ENCODE measurements at places on chromosomes 11 and 22.

DNA sequence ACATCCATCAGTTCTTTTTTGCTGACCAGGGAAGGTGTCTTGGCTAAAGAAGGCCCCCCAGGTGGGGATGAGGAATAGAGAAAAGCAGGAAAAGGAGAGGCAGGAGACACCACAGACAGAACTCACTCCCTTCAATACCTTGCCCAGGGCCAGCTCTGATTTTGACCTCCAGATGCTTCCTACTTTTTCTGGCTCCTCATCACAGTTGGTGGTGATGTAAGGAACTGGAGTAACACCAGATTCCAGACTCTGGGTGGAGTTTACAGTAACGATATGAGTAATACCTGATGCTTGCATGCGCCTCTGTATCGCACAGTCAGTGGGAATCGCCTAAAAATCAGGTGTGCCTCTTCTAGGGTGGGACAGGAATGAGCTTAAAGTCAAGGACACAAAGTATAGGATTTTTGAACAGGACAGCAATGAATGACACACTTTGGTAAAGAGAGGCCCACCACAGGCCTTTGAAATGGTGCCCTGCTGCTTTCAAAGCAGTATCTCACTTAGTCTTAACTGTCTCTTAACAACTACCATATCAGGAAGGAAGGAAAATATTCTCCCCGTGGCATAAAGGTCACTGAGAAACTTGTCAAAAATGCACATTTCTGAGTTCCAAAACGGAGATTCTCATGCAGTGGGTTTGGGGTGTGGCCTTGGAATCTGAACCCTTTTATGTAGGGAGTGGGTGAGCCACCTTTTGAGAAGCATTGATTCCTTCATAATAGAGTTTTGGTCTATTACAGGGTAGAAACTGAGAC lies 140.8 kb downstream of the SNX19 start:
- no peak for DNase-seq

- no peak for DNase-seq
Measured at GRCh38 chr11:76567261-76567660, 103.3 kb downstream of the LRRC32 start.

DNA sequence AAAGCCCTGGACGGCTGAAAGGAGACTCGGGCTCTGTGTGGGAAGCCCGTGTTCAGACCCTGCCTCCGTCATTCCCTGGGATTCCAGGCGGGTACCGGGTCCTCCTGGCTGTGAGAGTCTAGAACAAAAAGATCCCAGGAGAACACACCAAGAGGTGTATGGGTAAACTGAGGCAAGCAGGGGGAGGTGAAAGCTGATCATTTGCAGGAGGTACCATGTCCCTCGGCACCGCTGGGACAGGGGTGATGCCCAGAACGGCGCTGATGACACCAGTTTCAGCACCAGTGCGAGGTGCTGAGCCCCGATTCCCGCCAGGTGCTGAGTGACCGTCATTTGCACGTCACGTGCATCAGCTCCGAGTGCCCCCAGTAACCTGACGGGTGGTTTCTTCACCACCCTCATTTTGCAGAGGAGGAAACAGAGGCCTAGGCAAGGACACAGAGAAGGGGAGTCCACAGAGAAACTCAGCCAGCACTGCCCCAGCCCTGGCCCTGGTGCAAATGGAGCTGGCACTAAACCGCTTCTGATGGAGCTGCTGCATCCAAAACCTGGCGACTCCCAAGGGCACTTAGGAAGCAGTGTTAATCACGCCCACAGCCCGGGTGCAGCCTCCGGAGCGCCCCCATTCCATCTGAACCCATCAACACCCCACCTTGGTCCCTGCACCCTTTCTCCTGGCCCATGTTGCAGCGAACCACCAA lies 16.8 kb downstream of the MACROD1 start:
- no peak for DNase-seq

DNA sequence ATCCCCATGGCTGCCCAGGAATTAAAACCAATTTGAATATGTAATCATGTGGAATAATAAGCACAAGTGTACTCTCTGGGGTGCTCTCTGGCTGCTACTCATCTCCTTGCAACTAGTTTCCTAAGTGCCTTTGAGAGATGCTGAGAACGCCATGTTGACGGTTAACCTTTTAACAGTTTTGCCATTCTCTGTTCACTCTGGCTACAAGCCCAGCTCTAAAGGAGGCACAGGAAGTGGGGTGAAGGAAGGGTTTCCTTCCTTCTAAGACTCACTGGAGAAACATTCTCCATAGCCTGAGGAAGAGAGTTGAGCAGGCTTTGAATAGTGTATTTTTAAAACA lies 122.0 kb upstream of the ZC3H12C start:
- DNase-seq, result no peak

DNA sequence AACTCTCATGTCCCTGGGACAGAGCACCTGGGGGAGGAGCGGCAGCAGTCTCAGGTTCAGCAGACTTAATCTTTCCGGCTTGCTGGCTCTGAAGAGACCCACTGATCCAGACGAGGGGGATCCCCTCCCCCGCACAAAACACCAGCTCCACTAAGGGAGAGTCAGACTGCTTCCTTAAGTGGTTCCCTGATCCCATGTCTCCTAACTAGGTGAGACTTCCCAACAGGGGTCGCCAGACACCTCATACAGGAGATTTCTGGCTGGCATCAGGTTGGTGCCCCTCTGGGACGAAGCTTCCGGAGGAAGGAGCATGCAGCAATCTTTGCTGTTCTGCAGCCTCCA lies 157.2 kb upstream of the TMEM45B start:
- no peak for DNase-seq

DNA sequence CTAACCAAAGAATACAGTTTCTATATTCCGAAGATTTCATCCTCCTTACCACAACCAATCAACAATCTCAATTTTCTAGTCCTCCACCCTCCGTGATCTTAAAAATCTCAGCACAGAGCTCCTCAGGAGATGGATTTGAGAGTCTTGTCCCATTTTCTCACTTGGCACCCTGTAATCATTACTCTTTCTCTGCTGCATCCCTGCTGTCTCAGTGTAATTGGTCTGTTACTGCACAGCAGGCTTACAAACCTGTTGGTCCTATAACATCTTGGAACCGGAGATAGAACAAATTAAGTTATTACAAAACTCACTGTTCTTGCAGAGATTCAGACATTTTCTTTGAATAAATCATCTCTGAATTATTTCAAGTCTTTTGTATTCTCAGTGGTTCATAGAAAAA lies 1227.2 kb downstream of the JRKL start:
- DNase-seq, result no peak

DNA sequence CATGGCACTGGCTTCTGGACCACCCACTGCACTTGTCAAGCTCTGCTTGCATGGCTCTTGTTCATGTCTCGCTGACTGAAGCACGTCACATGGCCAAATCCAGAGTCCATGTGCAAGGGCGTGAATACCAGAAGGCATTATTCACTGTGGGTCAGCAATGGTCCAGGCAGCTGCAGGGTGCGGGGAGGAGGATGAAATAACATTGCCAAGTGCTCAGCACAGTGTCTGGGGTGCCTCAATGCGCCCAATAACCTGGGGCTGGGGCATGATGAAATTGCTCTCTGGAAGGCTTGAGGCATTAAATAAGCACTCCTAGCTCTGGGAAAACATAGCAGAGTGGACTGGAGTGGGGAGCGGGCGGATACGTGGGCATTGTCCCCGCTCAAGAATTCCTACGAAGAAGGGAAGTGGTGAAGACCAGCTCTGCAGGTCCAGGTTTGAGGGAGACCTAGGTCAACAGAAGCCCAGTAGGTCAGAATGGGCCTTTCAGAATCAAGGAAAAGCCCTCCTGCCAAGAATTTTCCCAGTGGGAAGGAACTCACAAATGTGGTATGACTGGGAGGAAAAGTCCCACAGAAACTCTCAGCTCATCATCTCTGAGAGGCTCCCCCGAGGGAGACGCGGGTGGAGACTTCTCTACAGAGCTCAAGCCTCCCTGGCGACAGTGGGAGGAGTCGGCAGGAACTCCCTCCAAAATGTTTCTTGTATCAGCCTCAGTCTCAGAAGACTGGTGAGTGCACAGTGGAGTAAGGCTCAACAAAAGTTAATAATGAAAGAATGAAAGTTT lies 15.3 kb upstream of the ACCSL start:
- DNase-seq, result no peak

- no peak for DNase-seq
Measured at GRCh38 chr22:29936186-29936585, 53.2 kb downstream of the MTMR3 start.

DNA sequence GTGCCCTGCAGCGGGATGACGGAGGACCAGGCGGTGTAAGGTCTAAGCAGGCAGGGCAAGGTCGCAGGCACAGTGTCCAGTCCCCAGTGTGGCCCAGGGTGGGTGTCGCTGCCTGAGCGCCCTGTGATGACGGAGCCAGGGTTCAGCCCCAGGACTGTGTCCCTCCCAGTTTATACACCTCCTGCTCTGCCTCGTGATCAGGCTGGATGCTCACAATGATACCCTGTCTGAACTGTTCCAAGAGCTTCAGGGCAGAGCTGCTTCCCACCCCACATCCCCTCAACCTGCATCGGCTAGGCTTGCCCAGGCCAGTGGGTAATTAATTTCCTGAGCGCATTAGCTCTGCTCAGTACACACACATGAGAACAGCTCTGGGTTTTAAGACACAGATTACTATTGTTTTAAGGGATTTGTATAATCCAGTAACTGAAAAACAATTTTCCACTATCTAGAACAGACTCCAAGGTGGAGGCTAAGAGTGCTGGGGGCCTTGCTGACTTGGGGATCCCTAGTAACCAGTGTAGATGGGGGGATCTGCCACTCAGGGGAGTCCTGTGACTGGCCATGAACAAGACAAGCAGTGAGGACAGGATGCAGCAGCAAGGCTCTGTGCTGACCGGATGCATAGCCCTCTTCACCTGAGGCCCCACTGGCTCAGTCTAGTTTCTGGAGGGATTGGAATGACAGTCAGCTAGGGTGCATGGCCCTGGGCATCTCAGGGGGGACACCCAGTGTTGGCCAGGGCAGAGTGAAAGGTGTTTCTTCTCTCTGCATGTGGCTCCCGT lies 34.1 kb downstream of the GNAZ start:
- no peak for DNase-seq

DNA sequence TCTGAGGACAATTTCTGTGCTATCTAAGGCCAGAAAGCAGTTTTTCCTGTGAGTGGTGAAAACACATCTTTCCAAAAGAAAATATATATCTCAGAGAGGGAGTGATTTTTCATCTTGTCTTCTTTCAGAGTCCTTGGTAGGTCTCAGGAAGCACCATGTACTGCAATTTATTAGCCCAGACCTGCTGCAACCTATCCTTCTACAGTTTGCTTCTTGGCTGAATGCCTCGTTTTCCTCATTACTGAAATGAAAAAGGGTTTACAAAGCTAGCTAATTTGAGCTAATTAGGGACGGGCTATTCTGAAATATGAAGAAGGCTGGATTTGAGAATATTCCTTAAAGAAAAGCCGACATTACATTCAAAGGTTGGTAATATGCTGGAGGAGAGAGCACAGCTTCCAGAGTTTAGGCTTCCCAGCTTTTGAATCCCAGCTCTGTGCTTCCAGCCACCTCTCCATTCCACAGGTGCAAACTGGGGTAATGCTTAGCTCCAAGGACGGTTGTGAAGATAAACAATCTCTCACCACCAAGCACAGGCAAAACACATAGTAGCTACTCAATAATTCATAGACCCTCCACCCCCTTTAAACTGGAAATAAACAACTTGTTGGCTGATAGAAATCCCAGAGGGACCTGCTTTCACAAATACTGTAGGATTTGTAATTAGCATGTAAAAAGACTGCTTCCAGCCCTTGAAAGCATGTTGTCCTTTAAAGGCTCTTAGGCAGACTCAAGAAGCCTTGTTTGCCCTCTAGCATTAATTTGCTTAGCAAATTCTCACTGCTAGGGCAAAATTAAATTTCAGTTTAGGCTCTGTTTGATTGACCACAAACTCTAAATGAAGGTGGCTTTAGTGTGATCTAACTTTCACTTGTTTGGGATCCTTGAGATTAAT lies 24.5 kb upstream of the SESN3 start:
- no peak for DNase-seq

DNA sequence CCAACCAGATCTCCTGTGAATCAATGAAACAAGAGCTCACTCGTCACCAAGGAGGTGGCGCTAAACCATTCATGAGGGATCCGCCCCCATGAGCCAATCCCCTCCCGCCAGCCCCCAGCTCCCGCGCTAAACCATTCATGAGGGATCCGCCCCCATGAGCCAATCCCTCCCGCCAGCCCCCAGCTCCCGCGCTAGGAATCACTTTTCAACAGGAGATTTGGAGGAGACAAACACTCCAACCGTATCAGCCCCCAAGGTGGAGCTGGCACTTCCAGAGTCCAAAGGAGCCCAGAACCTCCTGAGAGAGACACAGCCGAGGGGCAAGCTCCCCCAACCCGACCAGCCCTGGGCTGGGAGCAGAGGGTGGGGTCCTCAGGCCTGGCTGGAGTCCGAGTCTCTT lies 40.9 kb upstream of the PRR5 start:
- no peak for DNase-seq

GRCh38 chr11:15783619-15784018 lies 572.7 kb downstream of the SOX6 start:
- no peak for DNase-seq

GRCh38 chr11:33941637-33942160 lies 49.8 kb upstream of the LMO2 start:
- no peak for DNase-seq

- DNase-seq, result no peak
Measured at GRCh38 chr11:79485694-79486093, 44.9 kb upstream of the TENM4 start.

- no peak for DNase-seq
Measured at GRCh38 chr22:21665047-21665851, 563 bp upstream of the PPIL2 start.

- no peak for DNase-seq
Measured at GRCh38 chr11:44742508-44743246, 15.9 kb downstream of the TSPAN18 start.

DNA sequence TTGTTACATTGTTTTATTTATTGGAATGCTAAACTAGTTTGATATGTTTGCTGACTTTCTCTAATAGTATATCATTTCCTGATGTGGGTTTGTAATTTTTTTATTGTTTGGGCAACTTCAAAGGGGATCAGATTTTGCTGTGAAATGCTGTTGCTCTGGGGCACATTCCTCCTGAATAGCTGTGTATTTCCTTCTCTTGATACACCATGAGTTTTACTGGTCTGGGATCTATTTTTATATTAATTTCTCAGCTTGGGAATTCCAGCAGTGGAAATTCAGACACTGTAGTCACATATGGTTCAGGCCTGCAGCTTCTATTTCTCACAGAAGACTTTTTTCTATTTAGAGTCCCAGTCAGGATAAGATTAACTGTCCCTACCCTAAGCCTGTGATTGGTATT lies 58.9 kb downstream of the RPUSD4 start:
- no peak for DNase-seq

- no peak for DNase-seq
Measured at GRCh38 chr11:55652560-55652959, 4.4 kb downstream of the OR4S2 start.

GRCh38 chr11:122659676-122660554 lies 4.4 kb downstream of the UBASH3B start:
- DNase-seq, result no peak

All from activated CD8-positive, alpha-beta memory T cell treated with anti-CD3 and anti-CD28 coated beads for 1 hour (primary cell).